Tibial artery (tissue), 4 donors: ENCODE measurements at places on chromosomes 6 and 20.

GRCh38 chr6:128882560-128882959, 378 bp upstream of the LAMA2 start:
- H3K27ac ChIP-seq = peak overlapping the region; percentile 27
- DNase-seq = no peak
- peaks cover 3% of the 10 kb centered on the region for H3K4me1 ChIP-seq

DNA sequence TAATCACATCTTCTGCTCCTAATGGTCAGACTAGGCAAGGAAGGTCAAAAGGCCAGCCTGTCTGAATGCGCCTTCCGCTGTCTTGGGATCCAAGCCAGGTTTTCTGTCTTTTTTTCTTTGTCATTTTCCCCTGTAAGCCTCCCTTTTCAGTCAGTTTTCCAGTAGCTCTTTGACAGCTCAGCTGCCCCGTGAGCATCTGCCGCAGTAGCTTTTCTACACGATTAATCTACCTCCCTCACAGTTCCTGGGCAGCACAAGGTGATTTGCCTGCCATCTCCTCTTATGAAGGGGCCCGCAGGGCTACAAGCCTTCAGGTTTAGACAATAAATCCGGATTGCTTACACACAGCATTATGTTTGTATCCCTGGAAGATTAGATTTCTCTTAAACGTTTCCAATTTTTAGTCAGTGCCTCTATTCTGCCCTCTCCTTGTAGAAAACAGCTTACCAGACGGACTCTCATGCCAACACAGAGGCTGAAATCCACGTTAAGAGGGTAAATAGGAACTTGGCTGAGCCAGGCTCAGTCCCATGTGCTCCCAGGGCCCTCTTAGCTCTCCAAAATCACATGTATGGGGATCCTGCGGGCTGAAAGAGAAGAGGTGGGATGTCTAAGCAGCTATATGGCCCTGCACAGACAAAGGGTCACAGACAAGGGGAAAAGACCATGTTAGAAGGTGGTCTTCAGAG, 77.2 kb downstream of the LY86 start:
- no peak overlapping the region for H3K4me3 ChIP-seq
- H3K27ac ChIP-seq = no peak overlapping the region
- no peaks in the 10 kb centered on the region for H3K36me3 ChIP-seq
- DNase-seq = no peak

DNA sequence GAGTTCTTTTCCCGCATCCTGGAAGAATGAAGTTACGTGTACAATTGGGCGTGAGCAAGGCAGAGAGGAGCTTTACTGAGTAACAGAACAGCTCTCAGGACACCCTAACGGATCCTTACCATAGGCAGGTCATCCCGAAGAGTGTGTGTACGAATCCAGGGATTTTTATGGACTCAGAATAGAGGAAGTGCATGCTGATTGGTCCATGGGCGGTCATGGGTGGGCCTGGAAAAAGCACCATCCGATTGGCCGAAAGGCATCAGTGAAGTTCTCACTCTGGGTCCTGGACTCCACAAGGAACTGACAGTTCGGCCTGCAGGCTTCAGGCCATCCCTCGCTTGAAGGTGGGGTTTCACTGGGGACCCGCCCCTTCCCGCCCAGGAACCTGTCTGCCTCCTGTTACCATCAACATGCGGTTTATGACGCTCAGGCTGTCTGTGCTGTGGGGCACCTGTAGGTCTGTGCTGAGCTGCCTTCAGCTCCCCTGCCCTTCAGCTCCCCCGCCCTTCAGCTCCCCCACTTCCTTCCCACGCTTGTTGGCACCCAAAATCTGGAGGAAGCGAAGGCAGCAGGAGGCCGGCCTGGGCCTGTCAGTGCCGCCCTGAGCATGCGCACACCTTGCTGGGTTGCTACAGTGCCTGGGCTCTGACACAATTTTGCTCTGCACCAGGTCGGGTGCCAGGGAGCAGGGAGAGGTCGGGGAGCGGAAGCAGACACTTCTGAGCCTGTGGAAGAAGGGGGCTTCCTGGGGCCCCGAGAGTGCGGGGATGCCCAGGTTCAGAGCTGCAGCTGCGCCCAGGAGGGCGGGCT, 57.9 kb upstream of the MANEA start:
- H3K36me3 ChIP-seq = no peaks in the 10 kb centered on the region
- H3K27me3 ChIP-seq = no peaks in the 10 kb centered on the region
- H3K27ac ChIP-seq = no peak overlapping the region
- no peaks in the 10 kb centered on the region for H3K4me1 ChIP-seq
- DNase-seq = no peak

DNA sequence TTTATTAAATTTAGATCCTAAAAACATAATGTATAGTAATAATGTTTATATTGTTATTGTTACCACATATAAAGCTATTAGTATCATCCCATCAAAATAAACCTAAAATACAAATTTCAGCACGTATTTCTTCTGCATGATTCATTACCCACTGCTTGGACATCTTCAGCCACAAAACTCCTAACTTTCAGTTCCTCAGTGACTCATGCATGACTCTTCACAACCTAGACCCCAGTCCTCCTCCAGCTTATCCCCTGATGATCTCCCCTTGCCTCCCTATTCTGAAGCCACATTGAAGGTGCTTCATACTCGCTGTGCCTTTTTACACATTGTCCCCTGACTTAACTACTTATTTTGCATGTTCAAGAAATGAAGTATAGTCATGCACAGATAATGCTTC, 11.2 kb upstream of the GPRC6A start:
- no peak overlapping the region for H3K4me3 ChIP-seq
- no peaks in the 10 kb centered on the region for H3K27me3 ChIP-seq
- no peak for DNase-seq
- H3K4me1 ChIP-seq = no peaks in the 10 kb centered on the region
